ENCODE measurements at places on chromosomes 6 and 20. TPM values are rescaled to one million over a fixed set of nuclear protein-coding genes. Genes with fewer than 3 reads are reported as not detected.
A peak's percentile ranks its signal among the peaks of the same experiment; 100 is the strongest.

DNA sequence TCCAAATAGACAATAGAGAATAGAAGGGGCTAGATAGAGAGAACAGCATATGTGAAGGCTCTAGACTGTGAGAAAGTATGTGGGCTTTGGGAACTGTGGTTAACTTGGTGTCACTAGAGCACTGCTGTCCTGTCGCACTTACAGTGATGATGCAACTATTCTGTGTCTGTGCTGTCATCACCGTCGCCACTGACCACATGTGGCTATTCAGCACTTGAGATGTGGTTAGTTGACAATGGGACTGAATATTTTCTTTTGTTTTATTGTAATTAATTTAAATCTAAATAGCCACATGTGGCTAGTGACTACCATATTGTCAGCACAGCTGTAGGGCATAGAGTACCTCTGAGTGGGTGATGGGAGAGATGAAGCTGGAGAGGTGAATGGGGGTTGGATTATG is 39.0 kb upstream of the IFNGR1 start:
- no peaks in the 10 kb centered on the region for H3K4me1 ChIP-seq
- no peak overlapping the region for H3K27ac ChIP-seq
- no peak overlapping the region for H3K4me3 ChIP-seq
- no peak for DNase-seq
- H3K27me3 ChIP-seq, result no peaks in the 10 kb centered on the region

GRCh38 chr6:169930799-169931198 is 179.4 kb downstream of the ERMARD start:
- DNase-seq, result no peak
- H3K4me1 ChIP-seq, result no peaks in the 10 kb centered on the region
- H3K27ac ChIP-seq, result no peak overlapping the region
- no peaks in the 10 kb centered on the region for H3K36me3 ChIP-seq

- H3K4me1 ChIP-seq, result peaks cover 4% of the 10 kb centered on the region
- H3K27me3 ChIP-seq, result no peaks in the 10 kb centered on the region
- DNase-seq, result peak; percentile 79
- H3K36me3 ChIP-seq, result no peaks in the 10 kb centered on the region
- H3K27ac ChIP-seq, result no peak overlapping the region
These were observed 205.9 kb downstream of the ZMYND8 start for GRCh38 chr20:47150403-47151152.

DNA sequence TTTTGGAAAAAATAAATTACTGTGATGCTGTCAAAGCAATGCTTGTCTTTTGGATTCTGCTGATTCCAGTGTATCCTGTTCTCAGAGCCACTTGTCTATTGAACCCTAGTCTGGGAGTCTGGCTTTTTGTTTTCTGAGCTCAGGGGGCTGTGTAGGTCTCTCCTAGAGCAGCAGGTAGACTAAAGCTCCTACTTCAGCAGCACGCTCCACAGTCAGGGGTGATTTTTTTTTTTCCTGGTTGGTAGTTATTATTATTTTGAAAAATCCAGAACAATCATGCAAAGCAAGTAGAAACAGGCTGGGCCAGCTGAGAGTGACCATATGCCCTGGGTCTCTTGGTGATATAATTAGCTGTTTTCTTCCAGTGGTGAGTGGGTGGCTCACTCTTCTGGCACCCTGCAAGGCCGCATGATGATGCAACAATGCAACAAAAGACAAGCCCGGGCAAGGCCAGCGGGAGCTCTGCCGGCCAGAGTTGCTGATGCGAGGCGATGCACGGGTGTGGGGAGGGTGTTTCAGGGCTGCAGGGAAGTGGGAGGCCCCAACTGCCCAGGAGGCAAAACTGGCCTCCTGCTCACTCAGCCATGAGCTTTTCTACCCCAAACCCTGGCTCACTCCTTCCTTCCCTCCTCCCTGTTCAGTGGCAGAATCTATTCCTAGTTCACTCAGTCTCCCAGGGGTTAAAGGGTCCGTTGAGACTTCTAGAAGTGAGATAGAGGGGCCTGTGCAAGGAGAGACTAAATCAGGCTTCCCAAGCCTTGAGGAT is 11.5 kb upstream of the CDKN1A start:
- H3K4me1 ChIP-seq, result peaks cover 33% of the 10 kb centered on the region
- no peaks in the 10 kb centered on the region for H3K27me3 ChIP-seq
- DNase-seq, result peak; percentile 78
- H3K27ac ChIP-seq, result peak overlapping the region; percentile 88

DNA sequence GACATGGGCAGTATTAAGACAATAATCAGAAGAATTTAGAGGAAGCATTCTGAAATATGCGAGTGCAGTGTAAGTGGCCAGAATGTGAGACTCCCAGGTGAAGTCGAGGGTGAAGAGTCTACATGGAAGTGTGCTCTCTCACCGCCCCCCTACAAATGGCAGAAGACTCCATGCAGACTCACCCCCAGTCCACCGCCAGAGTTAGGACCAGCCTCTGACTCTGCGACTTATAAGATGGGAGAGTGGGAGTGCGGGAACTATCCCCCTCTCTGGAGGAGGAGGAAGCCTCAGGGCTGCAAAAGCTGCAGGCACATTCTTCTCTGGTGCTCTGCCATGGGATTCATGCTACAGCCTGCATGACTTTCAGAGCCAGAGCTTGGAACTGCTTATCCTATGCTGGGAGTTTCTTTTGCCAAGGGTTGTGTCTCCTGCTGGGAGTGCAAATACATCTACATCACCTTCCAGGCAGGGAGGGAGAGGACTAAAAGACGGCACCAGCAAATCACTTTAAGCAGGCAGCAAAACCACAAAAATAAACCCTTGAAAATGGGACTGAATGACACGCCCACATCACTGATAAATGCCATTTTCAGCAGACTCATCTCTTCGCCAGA is 206.7 kb upstream of the SULF2 start:
- no peak for DNase-seq
- H3K36me3 ChIP-seq, result no peaks in the 10 kb centered on the region
- H3K27ac ChIP-seq, result peak overlapping the region; percentile 67
- peaks cover 3% of the 10 kb centered on the region for H3K4me1 ChIP-seq
- no peak overlapping the region for H3K4me3 ChIP-seq
- H3K27me3 ChIP-seq, result no peaks in the 10 kb centered on the region

GRCh38 chr6:102398788-102399390 is 1005.4 kb downstream of the GRIK2 start:
- no peaks in the 10 kb centered on the region for H3K4me1 ChIP-seq
- no peak overlapping the region for H3K4me3 ChIP-seq
- H3K27ac ChIP-seq, result no peak overlapping the region
- no peak for DNase-seq
- H3K27me3 ChIP-seq, result no peaks in the 10 kb centered on the region

Gene FAM83C
- not detected for total RNA-seq

Gene CAP2
- total RNA-seq, result 6.5 TPM

Gene NCOA3
- 27.0 TPM for total RNA-seq

Gene OR2B6
- not detected for total RNA-seq
